Stimulated activated naive CD4-positive, alpha-beta T cell (primary cell): ENCODE measurements at places on chromosomes 2 and 18.

DNA sequence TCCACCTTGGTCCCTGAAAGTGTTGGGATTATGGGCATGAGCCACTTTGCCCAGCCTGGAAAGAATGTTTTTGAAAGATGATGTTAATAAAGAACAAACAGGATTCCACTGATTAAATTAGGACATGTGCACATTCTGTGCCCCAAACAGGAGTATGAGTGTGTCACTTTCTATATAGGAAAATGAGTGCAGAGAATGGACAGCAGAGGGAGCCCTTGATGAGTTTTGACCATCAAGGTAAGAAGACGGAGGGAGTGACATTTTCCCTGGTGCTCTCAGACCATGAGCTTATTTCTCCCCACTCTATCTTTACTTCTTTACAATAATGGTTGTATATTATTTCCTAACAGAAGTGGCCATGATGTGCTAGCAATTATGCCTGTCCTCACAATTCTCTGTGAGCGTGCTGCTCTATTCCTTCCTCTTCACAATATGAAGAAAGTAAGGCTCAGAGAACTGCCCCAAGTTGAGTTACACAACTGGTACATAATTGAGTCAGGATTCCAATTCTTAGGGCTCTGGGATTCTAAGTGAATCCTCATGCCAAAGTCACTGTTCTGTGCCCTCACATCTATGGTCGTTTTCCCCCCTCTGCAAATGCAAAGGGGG, 20.6 kb downstream of the RPL37A start:
- peak; percentile 51 for DNase-seq

GRCh38 chr2:169158874-169159273, 89.5 kb downstream of the DHRS9 start:
- no peak for DNase-seq

GRCh38 chr18:46034230-46034629, 37.8 kb downstream of the PSTPIP2 start:
- no peak for DNase-seq

GRCh38 chr2:197219636-197220035, 90.9 kb downstream of the ANKRD44 start:
- no peak for DNase-seq

DNA sequence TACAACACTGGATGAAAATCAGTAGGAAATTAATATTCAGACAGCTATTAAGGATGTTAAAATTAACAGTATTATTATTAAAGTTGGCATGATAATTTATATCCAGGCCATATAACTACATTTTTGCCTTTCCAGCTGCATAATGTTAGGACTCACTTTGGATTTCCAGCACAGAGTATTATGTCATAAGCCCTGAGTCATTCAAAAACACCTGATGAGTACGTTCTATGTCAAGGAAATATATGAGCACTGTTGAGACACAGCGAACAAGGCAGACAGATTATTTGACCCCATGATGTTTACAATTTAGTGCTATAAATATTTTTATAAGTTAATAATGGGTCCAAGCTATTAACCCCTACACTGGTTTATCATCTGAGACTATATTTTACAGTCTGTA, 59.8 kb upstream of the RIT2 start:
- DNase-seq, result no peak

GRCh38 chr2:209661286-209661894, 110.2 kb upstream of the UNC80 start:
- no peak for DNase-seq

DNA sequence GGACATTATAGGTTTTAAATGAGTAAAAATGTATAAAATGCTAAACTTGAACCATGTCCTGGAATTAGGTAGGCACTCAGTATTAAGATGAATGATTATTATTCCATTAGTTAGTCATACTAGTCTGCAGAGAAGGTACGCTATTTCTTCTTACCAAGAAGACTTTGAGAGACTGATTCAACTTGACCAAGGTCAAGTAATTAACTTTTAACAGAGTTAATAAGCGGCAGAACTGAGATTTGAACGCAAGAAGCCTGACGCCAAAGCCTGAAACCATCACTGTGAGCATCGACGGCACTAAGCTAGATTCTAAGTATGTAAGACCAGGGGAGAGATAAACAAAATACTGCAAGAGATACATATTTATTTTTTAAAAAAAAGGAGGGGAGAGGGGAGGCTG, 2.6 kb downstream of the EVA1A start:
- no peak for DNase-seq

DNA sequence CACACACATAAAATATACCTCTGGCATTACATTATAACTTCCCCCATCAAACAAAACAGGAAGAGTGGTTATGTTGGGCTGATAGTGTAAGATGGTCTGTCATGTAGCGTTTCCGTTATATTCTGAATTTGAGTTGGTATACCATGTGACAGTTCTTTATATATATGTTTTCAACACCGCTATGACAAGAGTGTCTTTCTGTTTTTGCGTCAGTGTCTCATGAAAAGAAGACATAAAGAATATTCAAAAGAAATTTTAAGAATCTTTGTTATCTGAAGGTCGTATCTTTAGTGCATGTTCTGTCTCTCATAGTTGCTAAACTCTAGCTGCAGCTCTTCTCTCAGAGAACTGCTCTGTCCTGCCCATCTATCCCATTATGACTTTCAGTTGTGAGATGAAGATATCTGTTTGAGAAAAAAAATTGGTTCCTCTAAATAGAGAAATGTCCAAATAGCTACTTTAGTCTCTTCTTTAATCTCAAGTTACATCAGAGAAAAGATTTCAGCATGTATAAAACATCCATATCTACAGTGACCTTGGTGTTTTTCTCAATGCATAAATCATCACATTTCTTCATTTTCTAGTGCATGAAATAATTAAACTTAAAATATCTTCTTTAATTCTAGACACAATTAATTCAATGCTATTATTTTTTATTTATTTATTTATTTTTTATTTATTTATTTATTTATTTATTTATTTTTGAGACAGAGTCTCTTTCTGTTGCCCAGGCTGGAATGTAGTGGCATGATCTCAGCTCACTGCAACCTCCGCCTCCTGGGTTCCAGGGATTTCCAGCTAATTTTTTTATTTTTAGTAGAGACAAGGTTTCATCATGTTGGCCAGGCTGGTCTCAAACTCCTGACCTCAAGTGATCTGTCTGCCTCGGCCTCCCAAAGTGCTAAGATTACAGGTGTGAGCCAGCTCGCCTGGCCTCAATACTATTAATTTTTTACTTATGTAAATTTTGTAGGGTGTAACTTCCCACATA, 24.3 kb upstream of the PSME4 start:
- DNase-seq, result peak; percentile 86

DNA sequence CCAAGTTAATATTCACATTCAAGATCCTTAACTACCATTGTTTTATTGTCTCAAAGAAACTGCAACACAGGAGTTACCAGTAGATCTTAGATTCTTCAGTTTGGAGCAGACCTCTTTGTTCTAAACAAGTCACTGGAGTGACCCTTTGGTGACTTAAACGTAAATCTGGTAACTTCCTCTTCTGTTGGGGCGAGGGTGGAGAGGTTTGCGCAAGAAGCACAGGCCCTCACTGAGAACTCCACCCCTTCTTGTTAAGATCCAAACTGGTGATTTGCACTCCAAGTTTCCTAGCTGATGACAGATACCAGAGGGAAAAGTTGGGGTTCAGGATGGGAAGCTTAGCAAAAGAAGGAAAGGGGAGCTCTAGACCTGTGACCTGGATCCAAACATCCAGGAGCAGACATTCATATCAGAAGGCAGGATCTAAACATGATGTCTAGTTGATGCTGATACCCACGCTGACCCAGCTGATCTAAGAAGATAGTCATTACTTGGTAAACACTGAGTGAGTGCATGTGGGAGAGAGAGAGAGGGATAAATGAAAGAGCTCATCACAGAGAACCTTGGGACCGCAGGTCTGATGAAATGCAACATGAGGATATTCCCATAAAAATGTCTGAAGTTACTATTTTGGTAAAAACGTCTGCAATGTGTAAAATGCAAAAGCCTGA, 256.0 kb downstream of the CDH20 start:
- no peak for DNase-seq

DNA sequence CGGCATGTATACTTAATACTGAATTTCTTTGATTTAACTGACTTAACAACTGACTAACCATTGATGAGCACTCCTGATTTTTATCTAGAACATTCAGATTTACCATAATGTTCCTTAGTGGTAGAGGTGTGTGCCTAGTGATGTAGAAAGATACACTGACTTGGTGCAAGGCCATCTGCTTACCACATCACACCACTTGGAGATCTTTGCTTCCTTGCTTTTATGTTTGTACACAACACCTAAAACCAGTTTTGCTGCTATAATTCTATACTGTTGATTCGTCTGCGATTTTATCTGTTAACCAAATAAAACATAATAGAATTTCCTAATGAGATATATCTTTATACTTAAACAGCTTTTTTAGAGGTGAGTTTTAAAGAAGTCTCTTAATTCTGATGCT, 3.9 kb upstream of the FARP2 start:
- no peak for DNase-seq

DNA sequence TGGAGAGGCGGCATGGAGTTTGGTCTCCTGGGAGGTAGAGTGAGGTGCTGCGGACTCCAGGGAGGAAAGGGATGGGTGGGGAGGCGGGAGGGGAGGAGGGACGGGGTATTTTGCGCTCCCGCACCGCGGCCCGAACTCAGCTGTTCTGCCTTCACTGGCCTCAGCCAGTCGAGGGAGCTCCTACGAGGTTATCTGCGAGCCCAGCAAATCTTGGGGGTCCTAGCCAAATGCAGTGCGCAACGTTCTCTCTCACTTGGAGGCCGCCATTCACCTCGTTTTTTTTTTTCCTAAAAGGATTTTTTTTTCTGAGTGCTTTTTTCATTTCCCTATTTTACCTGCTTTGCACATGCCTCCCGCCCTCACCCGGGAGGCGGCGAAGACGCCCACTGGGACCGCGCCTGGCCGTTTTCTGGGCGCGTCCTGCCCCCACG, 877 bp upstream of the BCL2L11 start:
- DNase-seq, result no peak

DNA sequence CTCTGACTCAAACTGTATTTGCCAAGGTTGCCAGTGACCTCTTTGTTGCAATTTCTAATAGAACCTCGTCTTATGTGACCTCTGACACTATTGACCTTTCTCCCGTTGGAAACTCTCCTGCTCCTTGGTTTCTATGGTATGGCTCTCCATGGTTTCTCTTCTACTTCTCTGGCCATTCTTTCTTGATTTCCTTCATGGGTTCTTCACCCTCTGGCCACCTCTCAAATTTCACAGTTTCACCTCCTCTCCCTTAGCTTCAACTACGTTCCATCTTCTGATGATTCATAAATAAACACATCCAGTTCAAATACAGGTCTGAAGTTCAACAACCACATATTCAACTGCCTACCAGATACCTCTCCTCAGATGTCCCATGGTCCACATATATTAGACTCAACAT, 109.5 kb downstream of the CACNB4 start:
- DNase-seq, result no peak

- no peak for DNase-seq
Observed at GRCh38 chr2:195561116-195561921, 95.7 kb upstream of the SLC39A10 start.

DNA sequence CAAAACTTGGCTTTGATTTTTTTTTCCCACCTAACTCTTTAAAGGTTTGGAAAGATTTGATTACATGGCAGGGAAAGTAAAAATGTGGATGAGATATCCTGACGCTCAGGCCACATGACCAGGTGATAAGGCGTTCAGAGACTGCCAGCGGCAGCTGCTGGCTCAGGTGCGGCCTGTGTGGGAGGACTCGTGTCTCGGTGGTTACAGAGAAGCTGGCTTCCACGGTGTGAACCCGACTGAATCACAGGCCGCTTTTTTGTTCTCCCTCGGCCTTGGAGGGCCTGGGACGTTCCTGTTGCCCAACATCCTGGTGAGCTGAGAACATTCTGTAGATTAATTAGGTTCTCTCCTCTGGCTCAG, 124.2 kb upstream of the ZNF516 start:
- DNase-seq, result no peak
